ENCODE measurements at places on chromosomes 7 and 10. TPM values are rescaled to one million over a fixed set of nuclear protein-coding genes. Genes with fewer than 3 reads are reported as not detected.

- no peak for DNase-seq
Measured at GRCh38 chr10:122055252-122055651, 66.3 kb downstream of the TACC2 start.

GRCh38 chr7:117960351-117960750, 87.1 kb upstream of the CTTNBP2 start:
- DNase-seq, result no peak

GRCh38 chr10:111261081-111261615, 184.3 kb downstream of the ADRA2A start:
- no peak for DNase-seq

DNA sequence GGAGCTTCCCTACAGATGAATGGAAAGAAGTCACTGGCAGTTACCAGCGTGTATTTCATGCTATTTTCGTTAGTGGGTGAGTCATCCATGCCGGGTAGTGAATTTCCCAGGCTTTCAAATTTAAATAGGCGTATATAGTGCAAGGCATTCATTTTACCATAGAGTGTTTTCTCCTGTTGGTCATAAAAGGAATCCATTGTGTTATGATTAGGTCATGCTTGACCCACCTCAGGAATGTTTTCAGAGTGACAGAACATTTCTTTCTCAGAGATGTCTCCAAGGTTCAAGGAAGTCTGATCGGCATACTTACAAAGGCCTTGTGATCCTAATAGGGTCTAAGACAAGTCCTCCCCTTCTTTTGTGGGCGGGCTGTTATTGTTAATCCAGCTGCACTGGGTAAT, 110.7 kb downstream of the AKR1D1 start:
- no peak for DNase-seq

The ST8SIA6 gene
- total RNA-seq, result 0.35 TPM

The SPDYE2 gene
- total RNA-seq, result not detected

The KLF14 gene
- total RNA-seq, result 2.9 TPM

The TMEM184A gene
- 0.16 TPM for total RNA-seq

The FAM20C gene
- total RNA-seq, result 121 TPM

The GIMAP2 gene
- 12.5 TPM for total RNA-seq

The PTPN20 gene
- total RNA-seq, result 0.74 TPM
